ENCODE measurements at places on chromosomes 6 and 20.

DNA sequence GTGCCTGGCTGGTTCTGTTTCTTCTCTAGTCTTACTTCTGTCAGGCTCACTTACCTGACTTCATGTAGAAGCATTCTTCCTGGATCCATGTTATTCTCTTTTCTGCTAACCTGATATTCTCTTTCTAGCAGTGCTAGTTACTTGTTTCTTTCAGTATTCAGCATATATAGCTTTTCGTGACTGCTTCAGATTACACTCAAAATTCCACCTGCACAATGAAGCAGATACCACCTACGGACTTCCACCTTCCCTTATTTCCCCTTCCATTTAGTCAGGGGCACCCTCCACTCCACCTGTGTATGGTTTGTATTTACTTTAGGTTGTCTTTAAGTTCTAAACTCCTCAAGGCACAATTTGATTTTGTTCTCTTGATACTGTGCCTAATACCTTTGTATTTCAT, 36.8 kb downstream of the ZFAND3 start:
- no peak for DNase-seq

DNA sequence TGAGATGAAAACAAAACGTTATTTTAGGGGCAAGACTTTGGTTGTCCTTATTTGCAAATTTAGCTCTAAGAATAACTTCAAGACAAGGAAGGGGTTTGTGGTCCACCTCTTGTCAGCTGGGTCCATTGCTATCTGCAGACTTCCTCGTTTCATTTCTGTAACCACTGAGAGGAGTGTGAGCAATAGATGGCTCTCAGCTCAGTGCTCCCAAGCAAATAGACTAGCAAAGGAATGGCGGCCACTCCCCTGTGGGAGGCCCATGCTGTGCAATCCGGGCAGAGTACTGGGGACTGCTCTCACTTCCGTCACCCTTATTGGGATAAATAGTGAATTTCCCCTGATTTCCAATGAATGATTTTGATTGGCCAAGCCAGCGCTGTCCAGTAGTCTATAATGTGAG, 176.6 kb downstream of the ZDHHC14 start:
- no peak for DNase-seq

DNA sequence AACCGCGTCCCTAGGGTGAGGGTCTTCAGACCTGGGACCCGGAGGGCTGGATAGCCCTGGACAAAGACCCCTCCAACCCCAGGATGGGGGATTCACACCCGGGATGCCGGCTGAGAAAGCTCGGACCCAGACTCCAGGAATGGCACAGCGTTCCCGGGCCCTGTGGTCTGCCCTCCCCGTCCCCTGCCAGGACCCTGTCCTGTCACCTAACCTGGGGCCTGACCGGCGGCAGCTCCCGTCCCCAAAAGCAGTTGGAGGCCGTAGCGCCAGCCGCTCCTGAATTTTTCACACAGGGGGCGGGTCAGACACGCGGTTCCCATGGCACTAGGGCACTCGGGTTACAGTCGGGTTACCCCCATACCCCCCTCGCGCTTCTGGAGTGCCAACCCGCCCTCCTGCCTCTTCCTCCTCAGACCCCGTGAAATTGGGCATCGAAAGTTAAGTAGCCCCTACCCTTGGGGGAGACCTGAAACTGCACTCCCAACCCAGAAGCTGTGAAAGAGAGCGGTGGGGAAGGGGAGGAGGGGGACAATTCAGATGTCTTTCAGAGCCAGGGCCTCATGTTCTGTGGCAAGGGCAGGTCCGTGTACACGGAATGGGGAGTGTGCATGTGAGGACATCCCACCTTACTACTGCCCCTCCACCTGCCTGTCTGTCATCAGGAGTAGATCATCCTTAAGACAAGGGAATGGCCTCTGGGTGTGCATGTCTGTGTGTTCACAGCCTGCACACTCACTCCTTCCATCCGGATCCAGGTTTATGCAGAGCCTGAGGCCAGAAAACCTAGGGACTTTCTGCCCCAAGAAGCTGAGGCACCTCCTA, 595 bp downstream of the REM1 start:
- DNase-seq: no peak

DNA sequence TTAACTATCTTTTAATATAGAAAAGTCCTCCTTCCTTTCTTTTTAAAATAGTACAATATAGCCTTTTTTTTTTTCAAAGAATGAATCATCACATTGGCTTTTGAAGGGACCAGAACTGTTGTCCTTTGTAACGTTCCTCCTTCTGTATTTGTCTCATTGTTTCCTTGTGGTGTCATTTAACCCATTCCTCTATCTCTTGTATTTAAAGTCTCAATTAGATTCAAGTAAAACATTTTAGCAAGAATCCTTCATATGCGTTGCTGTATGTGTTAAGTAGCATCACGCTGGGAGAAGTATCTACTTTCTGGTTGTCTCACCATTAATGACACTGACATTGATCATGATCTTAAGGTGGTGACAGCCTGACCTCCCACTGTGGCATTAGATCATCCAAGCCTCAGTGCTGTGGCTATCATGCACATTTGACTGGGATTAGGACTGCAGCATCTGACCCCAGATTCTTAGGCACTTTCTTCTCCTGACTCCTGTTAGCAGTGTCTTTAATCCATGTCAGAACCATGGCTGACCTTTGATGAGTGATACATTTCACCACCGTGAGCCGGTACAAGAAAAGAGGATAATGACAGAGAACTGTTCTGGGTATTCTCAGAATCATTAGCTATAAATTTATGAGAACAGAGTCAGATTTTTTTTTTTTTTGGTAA, 67.5 kb upstream of the TFB1M start:
- no peak for DNase-seq

DNA sequence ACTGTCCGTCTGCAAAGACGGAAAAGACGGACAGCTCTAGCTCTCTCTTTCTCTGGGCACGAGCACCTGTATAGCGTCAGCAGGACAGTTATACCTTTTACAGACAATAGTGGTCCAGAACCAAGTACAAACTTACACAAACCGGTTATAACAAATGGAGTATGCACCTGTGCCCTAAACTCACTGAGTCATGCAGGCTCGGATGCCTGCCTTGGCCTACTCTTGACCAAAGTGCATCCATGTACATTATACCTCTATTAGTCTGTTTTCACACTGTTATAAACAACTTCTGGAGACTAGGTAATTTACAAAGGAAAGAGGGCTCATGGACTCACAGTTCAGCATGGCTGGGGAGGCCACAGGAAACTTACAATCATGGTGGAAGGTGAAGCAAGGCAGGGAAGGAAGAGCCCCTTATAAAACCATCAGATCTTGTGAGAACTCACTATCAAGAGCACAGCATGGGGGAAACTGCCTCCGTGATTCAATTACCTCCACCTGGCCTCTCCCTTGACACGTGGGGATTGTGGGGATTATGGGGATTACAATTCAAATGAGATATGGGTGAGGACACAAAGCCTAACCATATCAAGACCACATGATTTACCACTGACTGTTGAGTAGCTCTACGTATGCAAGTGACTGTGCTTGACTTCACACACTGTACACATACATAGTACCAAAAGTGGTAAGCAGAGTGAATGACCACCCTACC, 23.1 kb downstream of the MAN1A1 start:
- no peak for DNase-seq

DNA sequence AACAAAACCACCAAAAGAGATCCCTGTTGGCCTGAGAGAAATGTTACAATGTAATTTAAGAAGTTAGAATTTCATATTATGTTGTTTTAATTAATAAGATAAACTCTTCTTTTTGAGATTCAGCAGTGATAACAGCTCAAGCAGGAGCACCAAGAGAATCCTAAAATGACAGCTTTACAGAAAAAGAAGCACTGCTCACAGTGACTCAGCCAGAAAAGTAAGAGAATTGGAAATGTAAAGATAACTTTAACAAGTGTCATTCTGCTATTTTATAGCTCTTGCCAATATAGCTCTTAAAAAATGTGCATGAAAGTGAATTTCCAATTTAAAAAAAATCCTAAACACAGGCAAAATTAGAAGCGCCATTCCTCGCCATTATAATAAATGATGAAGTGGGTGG, 111.3 kb downstream of the UBE3D start:
- no peak for DNase-seq

- no peak for DNase-seq
Measured at GRCh38 chr20:62583424-62583920, 58.8 kb upstream of the SLCO4A1 start.

GRCh38 chr6:13700232-13700631, 11.4 kb downstream of the RANBP9 start:
- DNase-seq: no peak

- no peak for DNase-seq
Measured at GRCh38 chr6:14664621-14665315, 547.2 kb downstream of the CD83 start.

DNA sequence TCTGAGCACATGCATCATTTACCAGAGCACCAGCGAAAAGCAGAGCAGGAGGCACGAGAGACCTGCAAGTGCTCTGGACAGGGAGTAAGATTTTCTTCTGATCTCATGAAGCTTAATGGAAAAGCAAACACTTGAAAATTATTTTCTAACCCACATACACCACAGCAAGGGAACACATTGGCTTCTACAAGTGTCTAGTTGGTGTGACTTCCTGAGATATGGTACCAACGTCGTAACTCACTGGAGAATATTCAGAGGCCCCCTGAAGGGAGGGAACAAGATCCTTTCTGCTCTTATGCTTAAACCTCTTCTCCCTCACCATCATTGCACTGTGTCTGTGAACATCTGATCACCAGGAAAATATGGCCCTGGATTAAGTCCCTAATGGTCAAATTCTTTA, 48.6 kb downstream of the PSMB1 start:
- DNase-seq: no peak

DNA sequence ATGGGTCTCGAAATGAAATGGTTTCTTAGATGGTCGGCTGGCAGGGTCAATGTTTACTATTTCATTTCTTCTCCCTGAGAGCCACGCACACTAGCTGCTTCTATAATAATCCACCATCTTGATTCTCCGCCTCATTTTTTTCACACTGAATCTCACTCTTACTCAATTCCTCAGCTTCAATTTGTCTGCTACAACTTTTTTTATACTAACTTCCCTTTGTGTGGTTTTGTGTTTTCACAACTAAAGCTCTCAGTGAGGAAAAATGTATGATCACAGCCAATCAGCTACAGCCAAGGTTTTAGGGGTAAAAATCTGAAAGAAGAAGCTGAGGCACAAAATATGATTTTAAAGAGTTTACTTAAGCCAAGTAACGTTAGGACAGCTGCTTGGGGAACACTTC, 1309.4 kb downstream of the EPHA7 start:
- DNase-seq: no peak

DNA sequence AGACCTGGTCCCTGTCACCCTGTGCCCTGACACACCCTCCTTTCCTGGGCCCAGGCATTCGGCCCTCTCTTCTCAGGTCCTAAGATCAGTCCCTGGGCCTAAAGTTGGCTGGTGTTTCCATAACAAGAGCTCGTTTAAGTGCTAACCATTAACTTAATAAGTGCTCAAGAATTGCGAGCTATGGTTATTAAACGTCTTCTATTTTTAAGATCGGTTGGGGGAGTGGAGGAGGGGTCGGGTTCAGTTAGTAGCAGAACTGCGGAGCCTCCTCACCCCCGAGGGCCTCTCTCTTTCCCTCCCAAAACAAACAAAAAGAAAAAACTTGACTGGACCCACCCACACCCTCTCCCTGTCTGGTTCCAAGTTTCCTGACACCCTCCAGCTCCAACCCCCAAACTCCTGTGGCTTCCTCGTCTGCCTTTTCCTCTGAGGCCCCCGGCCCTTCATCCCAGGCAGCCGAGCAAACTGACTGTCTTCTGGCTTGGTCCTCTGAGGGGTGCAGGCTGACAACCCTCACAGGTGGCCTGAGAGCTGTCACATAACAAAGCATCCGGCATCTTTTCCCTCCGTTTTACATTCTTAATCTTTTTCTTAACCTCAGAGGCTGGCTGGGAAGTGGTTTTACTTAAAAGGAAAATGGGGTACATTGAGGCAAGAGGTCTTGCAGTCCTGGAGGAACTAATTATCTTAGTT, 2.0 kb downstream of the STK35 start:
- DNase-seq: no peak

DNA sequence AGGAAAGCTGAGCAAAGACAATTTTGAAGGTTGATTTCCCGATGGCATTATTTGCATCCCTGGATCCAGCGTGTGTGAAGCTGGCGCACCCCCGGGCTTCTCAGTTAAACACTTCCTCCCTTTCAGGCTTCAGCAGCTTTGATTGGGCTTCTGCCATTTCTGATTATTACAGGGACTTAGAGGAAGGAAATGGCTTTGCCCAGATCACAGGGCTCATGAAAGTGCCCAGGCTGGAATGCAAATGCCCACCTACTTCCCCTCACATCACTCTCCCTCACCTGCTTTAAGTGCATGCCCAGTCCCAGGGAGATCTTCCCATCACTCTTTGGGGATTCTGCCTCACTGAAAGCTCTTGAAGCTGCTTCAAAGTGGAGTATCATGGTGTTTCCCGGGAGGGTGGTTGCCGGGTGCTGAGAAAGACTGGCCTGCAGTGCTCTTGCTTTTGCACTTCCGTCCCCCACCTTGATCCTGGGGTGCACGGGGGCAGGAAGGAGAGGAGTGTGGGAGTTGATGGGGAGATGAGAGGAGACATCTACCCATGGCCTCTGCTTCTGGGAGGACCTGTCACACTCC, 28.3 kb downstream of the PHACTR3 start:
- no peak for DNase-seq

DNA sequence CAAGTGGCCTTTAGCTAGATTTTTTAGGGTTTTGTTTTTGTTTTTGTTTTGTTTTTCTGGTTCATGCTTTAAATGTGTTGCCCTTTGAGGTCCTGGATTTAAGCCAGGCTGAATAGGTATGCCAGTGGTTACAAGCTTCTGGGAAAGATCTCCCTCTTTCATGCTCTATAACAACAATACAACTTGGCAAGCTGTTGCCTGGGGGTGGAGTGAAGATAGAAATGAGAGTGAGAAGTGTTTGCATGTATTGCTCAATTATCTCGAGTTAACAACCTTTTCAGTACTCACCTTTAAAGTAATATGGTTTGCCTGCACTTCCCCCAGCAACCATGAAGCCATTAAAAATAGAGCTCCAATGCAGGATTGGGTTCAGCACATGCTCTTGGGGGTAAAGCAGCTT, 19.2 kb upstream of the HAO1 start:
- no peak for DNase-seq

DNA sequence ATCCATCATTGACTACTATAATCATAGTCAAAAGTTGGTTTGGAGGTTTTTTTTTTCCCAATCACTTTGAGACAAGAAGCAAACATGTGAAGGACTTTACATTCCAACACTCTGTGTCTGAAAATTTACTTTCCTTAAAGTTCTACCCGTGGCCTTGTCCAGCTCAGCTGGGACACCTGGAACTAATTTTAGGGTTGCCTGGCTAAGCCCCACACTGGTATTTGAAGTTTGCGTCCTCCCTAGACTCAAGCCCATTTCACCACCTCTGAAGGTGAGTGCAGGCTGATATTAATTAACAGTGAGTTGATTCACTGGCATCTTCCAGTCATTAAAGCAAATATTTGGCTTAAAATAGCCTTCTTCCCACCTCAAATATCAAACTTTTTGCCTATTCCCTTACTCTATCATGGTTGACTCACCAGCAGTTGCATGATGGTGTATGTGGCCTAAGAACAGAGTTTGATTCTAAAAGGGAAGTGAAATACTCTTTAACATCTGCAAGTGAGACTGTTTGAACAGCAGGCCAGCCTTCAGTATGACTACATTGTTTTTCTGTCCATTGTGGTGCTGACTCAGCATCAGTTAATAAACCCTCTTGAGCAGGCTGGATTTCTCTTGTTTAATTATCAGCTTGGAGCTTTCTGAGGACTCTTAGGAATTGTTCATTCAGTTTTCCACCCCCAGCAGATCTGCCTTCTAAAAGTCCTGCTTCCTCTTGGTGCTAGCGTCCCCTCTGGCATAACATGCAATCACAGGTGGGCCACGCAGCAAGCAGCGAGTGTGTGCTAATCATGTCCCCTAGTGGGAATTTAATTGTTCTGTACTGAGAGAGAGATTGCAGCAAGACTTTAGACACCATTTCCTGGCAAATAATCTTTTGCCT, 1.8 kb upstream of the PRDM1 start:
- DNase-seq: no peak

GRCh38 chr6:13226071-13226470, 102.3 kb downstream of the TBC1D7 start:
- DNase-seq: no peak

Data from stimulated activated CD8-positive, alpha-beta memory T cell treated with anti-CD3 and anti-CD28 coated beads, Interleukin-2, amount 100 ng/mL, for 48 hours (primary cell).